Activated T-cell treated with anti-CD3 and anti-CD28 coated beads for 4 hours (primary cell): ENCODE measurements at places on chromosomes 13 and 19.

DNA sequence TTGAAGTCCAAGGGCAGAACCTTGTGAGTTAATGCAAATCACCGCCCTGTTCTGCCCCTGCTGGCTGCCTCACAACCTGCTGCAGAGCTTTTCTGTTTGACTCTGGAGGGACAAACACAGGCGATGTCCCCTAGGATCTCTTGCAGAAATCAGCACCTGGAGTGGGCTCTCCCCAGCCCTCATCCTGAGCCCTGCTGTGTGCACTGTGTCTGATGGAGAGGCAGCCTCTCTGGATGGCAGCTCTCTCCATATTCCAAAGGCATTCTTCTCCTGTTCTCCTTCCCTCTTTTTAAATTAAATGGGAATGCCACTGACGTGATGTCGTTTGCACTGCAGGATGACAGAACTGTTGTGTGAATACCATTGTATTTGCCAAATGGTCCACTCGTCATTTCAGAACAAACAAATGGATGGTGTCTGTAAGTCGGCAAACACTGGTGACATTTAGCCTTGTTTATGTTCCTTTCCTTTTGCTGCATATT is 184.1 kb downstream of the ZNF536 start:
- no peak for DNase-seq

GRCh38 chr13:101003566-101003965 is 329.0 kb upstream of the TMTC4 start:
- DNase-seq: no peak

GRCh38 chr19:953445-954271 is 27.8 kb downstream of the ARID3A start:
- DNase-seq: no peak

GRCh38 chr19:39328046-39328705 is 7.5 kb upstream of the LRFN1 start:
- DNase-seq: peak; percentile 85

- DNase-seq: no peak
Measured at GRCh38 chr19:27794494-27795042, 1418.4 kb downstream of the UQCRFS1 start.

DNA sequence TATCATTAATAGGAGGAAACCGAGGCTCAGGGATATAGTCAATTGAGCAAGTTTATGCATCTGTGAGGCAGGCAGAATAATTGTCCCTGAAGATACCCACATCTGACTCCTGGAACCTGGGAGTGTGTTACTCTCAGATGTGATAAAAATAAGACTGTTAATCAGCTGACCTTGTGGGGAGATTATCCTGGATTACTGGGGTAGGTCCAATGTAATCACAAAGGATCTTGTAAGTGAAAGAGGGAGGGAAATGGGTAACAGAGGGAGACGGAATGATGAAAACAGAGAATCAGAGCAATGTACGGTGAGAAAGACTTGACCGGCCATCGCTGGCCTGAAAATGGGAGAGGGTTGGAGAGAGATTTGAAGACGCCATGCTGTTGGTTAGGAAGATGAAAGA is 3.2 kb upstream of the EDDM13 start:
- no peak for DNase-seq

- no peak for DNase-seq
Measured at GRCh38 chr13:26051231-26051656, 572 bp downstream of the SHISA2 start.

GRCh38 chr13:39767791-39768517 is 112.5 kb downstream of the COG6 start:
- DNase-seq: no peak

- peak; percentile 25 for DNase-seq
Measured at GRCh38 chr13:31431722-31432137, 232.0 kb downstream of the B3GLCT start.

- no peak for DNase-seq
Measured at GRCh38 chr19:52786078-52786463, 520 bp downstream of the ZNF600 start.

GRCh38 chr19:18477042-18477779 is 39.3 kb upstream of the ISYNA1 start:
- no peak for DNase-seq

- DNase-seq: no peak
Measured at GRCh38 chr19:9906475-9907087, 29.7 kb downstream of the OLFM2 start.

GRCh38 chr19:7655581-7655980 is 13.3 kb upstream of the RETN start:
- no peak for DNase-seq

DNA sequence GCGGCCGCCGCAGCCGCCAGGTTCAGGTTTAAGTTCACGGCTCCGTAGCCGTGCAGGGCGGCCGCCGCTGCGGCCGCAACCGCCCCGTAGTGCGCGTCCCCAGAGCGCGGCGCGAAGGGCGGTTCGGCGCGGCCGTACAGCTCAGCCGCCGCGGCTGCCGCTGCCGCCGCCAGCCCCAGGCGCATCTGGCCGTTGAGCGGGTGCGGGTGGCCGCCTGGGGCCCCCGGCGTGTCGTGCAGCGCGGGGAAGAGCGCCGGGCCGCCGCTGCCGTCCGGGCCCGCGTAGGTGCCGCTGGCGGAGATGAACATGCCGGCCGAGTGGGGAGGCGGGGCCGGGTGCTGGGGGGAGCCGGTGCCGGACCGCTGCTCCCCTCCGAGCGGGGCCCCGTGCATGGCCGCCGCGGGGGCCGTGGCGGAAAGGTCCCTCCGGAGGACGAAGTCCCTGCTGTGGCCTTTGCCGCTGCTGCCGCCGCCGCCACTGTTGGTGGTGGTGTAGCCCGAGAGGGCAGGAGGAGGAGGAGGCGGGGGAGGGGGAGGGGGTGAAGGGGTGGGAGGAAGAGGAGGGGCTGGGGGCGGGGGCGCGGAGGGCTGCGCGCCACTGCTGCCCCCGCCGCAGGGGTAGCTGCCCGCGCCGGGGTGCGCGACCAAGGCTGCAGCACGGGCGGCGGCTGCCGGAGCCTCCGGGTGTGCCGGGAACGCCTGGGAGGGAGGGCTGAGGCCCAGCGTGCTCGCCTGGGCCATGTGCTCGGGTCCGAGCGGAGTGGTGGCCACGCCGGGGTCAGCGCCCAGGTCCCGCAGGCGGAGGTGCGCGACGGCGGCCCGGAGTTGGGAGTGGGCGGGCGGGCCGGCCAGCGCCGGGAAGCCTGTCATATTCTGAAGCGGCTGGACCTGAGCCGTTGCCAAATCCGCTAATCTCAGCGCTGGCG is 654 bp downstream of the ZIC5 start:
- DNase-seq: no peak

DNA sequence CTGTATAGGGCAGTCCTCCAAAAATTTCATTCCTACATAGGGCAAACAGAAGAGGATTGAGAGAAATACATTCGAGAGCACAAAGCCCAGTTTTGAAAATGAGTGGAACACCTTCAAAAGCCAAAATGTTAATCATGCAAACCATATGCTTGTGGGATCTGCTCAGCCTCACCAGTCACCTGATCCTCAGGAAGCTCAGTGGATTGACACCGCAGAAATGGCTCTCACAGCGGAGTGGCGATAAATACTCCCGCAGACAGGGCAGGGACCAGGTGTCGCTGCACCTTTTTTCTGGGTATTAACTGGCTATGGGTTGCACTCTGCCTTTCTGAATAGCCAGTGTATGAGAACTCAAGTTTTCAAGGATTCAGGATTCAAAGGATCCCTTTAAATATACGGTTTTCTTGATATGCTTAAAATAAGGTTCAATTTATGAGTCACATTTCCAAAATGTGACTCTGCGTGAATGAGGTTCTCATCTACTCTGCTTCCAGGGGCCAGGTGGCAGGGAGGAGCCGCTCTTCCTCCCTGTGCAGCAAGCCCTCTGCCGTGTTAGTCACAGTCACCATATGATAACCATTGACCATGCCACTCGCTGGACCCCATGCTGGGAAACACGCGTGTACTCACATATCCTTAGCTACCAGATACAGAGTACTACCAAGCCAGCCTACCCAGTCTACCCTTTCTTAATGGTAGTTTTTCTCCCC is 18.3 kb upstream of the DHRS12 start:
- DNase-seq: no peak

DNA sequence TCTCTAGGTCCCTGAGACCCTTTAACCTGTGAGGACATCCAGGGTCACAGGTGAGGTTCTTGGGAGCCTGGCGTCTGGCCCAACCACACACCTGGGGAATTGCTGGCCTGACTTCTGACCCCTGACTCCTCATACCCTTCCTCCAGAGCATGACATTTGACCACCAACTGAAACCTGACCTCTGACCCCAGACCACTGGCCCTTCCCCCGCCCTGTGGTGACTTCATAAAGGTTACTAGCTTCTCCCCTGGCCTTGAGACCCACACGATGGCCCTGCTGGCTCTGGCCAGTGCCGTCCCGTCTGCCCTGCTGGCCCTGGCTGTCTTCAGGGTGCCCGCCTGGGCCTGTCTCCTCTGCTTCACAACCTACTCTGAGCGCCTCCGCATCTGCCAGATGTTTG is at the start of gene SPACA6:
Gene SPACA6, plus strand, starts transcription at position 71 of the 400 bp plus-strand sequence. Its CDS starts 197 bp downstream, at position 268.
- no peak for DNase-seq

- DNase-seq: peak; percentile 18
Measured at GRCh38 chr19:33241530-33242101, 16.0 kb upstream of the SLC7A10 start.

GRCh38 chr13:20473139-20473538 is 52.5 kb downstream of the CRYL1 start:
- DNase-seq: no peak

GRCh38 chr19:58398545-58398944 is 3.1 kb downstream of the RNF225 start:
- DNase-seq: no peak

- DNase-seq: no peak
Measured at GRCh38 chr13:37089495-37089894, 16.0 kb downstream of the CSNK1A1L start.

GRCh38 chr19:15195371-15196334 is 5.1 kb downstream of the NOTCH3 start:
- DNase-seq: no peak

DNA sequence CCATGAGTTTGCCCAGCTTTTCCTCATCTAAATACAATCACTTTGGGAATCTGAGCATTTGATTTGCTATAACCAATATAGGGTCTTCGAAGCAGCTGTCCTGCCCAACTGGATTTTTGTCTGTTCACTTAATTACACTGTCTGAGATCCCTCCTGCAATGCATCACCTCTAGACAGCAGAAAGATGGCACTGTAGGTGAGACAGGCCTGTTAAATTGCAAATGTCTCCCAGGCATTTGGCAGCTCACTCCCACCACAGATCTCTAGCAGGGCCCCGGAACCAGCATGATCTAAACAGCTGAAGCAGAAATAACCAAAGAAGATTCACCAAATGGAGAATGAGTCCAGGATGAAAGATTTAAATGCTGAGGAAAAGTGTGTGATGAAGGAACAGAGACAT is 41.9 kb upstream of the SERPINE3 start:
- no peak for DNase-seq

DNA sequence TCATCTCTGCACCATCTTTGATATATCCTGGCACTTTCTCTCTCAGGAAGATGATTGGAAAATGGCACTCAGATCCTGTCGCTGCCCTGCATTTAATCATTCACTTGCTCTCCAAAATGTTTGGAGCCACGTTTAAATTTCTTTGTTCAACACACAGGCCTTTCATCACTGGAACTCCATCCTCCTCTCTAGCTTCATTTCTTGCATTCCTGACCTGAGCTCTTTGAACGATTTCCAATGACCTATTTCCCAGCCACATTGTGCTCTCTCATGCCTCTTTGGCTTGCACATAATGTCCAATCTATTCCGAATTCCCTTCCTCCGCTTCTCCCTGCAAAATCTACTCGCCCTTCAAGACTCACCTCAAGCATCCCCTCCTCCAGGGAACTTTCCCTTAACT is 287.4 kb upstream of the NBEA start:
- no peak for DNase-seq

GRCh38 chr13:29428310-29429181 is 166.9 kb downstream of the SLC7A1 start:
- DNase-seq: no peak

DNA sequence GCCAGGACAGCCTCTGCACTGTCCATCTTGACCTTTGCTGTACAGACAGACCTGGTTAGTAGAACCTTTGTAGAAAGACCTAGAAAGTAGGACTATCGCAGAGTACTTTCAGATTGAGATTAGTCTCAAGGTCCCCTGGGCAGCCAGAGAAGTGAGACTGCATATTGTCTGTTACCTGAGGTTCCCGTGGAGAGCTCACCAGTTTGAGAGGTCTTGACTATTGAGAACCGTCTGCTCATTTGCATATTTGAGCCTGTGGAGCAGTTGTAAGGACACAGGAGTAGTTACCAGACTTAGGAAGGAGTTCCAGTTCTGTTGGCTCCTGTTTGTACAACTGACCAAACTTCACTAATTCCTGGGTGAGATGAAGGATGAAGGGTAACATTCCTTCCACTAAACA is 66.2 kb downstream of the SPATA13 start:
- DNase-seq: no peak

- DNase-seq: no peak
Measured at GRCh38 chr13:66069570-66069969, 1160.6 kb downstream of the PCDH9 start.

DNA sequence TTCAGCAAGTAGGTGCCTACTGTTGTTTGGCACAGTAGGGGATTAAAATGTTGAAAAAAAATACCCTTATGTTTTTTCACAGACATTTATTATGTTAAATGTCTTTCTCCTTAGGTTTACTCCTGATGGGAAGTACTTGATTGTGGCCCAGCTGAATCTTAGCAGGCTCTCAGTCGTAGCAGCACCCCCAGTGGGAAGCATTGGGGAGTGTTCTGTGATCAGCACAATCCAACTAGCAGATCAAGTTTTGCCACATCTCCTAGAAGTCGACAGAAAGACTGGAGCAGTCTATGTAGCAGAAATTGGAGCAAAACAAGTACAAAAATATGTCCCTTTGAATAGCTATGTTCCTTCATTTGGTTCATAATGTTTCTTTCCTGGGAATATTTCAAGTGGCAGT is 9.3 kb downstream of the NHLRC3 start:
- no peak for DNase-seq

GRCh38 chr13:42592915-42593900 is 19.3 kb downstream of the TNFSF11 start:
- DNase-seq: no peak

DNA sequence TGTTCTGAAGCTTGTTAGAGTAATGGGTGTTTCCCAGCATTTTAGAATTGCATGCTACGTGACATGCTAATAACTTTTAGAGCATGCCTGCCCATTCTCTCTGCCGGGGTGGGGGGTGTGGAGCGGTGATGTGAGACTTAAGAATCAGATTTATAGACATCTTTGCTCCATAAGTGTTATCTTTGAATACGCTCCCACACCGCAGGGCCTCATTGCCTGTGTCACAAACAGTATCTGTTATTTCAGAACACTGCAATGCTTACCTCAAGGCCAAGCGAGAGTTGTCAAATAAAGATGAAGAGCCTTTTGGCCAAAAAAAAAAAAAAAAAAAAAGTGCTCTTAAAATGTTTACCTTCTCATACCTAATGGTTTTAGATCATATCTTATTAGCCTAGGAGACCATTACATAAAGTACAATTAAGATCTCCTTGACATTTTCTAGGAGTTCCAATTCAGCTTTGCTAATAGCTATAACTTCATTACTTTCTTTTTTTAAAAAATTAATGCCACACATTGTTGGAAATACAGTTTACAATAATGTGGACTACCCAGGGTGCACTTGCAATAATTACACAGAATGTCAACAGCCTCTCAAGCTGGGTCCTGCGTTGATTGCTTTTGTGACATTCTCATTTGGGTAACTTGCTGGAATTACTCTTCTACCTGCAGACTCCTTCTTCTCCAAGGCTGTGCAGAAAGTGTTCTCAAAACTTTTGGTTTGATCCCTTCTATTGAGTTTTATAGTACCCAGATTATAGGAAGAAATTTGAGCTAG is 525.3 kb downstream of the KLF12 start:
- no peak for DNase-seq

- DNase-seq: peak; percentile 31
Measured at GRCh38 chr19:5961969-5962945, 15.7 kb downstream of the RANBP3 start.
